ENCODE measurements at places on chromosomes 3 and 15.
A peak's percentile ranks its signal among the peaks of the same experiment; 100 is the strongest.

DNA sequence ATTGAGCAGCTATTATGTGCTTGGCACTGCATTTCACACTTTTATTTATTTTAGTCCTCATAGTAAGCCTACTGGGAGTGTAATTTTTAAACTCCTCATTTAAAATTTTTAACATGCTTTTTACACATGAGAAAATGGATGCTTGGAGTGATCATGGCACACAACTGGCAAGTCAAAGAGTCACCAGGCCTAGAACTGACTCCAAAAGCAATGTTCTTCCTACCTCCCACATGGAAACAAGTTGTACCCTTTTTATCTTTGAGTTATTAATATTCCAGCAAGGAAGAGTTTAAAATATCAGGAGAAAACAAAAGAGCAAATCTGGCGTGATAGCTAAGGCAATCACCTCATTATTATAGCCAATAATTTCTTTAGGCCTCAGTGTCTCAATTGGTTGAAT lies 100.6 kb downstream of the MEIS2 start:
- no peak for DNase-seq

- peak; percentile 22 for DNase-seq
Observed at GRCh38 chr3:150545419-150546225, 674 bp downstream of the SERP1 start.

GRCh38 chr15:62572797-62573196 lies 407.7 kb upstream of the C2CD4B start:
- DNase-seq: no peak

GRCh38 chr3:73404435-73404834 lies 220.3 kb downstream of the PDZRN3 start:
- DNase-seq: no peak

DNA sequence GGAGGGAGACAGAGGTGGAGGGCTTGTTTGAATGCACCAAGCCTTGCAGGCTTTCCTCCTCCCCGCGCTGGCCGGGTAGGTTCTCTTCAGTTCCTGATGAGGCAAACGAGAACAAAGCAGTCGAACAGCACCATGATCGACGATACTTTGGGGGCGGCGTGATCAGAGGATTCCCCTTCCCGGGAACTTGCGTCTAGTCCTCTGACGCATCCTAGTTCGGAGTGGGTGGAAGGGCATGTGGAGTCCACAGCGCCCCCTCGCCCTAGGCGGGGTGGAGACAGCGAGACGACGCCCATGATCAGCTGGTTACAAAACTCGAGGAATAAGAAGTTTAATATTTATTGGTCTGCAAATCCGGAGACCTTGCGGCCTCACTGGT lies 452 bp upstream of the SV2B start:
- peak; percentile 16 for DNase-seq

GRCh38 chr15:75693501-75694240 lies 19.0 kb downstream of the CSPG4 start:
- peak; percentile 82 for DNase-seq

- no peak for DNase-seq
Observed at GRCh38 chr3:6467186-6467585, 393.7 kb upstream of the GRM7 start.

DNA sequence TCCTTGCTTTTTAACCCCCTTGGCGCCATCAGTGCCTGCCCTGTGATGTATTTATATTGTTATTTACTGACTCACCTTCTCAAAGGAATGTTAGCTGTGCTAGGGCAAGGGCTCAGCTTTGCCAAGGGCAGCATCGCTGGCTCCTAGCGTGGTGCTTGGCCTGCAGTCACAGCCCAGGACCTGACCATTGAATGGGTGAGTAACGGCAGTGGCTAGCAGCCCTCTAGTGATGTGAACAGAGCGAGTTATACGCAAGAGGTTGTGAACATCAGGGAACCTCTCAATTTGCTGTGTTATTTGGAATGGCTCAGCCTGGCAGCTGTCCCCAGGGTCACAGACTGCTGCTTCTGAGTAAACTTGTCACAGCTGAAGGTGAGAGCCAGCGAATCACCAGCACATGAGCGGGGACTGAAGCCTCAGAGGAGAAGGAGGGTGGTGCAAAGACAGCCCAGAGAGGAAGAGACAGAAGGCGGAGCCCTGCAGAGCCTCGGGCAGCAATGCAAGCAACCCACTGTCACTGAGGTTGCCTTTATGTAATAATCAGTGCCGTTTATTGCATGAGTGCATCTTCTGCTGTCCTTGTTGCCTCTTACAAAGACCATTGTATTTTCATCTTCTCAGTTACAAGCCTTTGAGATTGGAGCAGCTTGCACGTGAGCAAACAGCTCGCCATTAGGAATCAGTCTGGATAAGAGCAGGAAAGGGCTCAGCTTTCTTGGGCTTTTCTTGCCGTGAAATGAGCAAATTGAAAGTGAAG lies 158.3 kb downstream of the SLCO3A1 start:
- DNase-seq: peak; percentile 12

All from EH (cell line).